ENCODE measurements at places on chromosomes 3 and 15. TPM values are rescaled to one million over a fixed set of nuclear protein-coding genes. Genes with fewer than 3 reads are reported as not detected.

DNA sequence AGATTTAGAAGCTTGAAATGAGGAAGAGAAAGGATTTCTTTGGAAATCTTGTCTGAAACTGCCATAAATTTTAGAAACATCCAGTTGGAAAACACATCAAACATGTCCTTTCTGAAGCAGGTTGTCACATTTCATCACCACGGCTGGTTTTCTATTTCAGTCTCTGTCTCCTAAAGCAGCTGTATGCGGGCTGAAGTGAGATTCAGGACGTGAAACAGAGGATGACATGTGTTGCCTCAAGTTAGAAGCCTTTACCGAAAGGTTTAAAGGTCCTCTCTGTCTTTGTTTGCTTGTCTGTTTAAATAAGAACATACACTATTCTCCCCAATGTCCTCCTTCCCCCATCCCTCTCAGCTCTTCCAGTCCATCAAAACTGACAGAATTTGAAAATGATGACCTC is 141.9 kb downstream of the SQOR start:
- no peak for DNase-seq

DNA sequence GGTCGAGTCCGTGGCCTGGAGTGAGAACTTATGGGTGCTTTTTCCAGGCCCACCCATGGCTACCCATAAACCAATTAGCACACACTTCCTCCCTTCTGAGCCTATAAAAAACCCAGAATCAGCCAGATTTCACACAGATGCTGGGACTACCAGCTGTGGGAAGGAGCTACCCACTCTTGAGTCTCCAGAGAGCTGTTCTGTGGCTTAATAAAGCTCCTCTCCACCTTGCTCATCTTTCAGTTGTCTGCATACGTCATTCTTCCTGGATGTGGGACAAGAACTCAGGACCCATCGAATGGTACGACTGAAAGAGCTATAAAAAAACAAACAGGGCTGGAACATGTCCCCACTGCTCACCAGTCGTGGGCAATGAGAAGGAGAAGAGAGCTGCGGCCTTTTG is 555.4 kb upstream of the CCDC54 start:
- DNase-seq: no peak

GRCh38 chr3:146559388-146559787 is 15.0 kb upstream of the PLSCR1 start:
- DNase-seq: no peak

- DNase-seq: no peak
Measured at GRCh38 chr15:81642451-81642990, 268.5 kb upstream of the TMC3 start.

- DNase-seq: peak; percentile 35
Measured at GRCh38 chr3:129615751-129616281, 9.3 kb upstream of the PLXND1 start.

- no peak for DNase-seq
Measured at GRCh38 chr15:58876306-58877106, 57.0 kb downstream of the SLTM start.

The GNAT1 gene
- total RNA-seq: not detected

The IQCF5 gene
- total RNA-seq: not detected

The IGSF11 gene
- total RNA-seq: 0.50 TPM

The CMTM7 gene
- total RNA-seq: 5.8 TPM
